Stimulated activated naive CD8-positive, alpha-beta T cell treated with anti-CD3 and anti-CD28 coated beads, Interleukin-15, amount 100 ng/mL, for 72 hours (primary cell): ENCODE measurements at places on chromosomes 4 and X.

- no peak for DNase-seq
These were observed 467.7 kb downstream of the IDS start for GRCh38 chrX:149037281-149037870.

DNA sequence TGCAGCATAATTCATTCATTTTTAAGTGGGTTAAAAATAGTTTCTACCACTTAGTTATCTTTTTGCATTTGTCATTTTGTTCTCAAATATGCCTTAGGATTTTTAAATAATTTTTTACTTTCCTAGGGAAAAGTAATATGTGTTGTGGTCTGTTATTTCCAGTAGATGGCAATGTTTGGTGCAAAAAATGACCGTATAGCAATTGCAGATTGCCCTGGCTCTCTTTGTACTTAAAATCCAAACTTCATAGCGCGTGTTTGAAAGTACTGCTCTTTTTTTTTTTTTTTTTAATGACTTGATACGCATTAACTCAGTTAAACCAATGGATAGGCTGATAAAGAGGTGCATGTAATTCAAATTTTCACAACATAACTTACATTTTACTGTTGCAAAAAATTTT lies 74.4 kb upstream of the RBMX start:
- no peak for DNase-seq

- peak; percentile 23 for DNase-seq
These were observed 128.4 kb upstream of the TBC1D9 start for GRCh38 chr4:140884431-140885058.

DNA sequence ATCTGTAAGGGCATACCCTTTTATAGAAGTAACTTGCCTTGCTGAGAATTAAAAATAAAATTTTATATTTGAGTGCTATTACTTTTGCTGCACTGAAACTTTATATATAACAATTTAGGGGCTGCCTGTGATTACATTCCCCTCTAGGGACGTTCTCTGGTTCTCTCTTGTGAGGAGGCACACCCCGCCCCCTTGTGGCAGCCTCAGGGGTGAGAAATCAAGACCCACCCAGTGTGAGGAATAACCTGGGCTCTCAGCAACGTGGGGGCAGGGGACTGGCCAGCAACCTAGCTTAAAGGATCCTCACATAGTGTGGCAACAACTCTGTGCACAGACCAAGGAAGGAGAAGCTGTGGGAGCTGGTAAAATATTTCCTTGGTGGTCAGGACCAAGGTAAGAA lies 43.7 kb downstream of the MAGEA9 start:
- peak; percentile 26 for DNase-seq

DNA sequence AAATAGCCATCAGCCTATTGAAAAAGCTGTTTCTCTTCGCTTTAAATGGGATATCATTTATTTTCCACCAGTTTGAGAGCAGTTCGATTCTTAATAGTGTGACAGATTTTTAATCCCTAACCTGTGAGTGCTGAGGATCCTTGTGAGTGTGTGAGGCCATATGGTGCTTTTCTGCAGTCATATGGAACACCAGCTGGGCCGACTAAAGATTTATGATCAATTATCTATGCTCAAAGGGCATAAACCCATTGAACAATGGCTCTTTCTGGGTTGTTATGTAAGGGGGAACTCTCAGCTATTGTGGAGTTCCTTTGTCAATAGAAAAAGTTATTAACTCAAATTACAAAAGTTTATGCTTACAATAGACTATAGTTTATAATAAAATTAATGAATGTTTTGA lies 1003.6 kb downstream of the FAT4 start:
- no peak for DNase-seq

DNA sequence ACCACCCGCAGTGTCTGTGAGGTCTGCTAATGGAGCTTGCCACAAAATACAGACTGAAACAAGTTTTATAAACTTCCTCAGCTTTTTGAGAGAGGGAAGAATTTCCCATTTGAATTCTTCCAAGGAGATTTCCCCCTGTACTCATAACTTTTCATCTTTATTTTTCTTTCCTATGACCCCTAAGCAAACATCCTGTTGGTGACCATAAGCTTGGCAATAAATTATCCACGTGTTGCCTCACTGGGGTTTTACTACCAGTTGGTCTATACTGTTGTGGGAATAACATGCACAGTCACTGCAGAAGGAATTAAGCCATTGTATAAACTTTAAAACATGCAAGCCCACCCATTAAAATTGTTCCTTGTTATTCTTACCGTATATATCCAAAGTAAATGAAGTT lies 86.2 kb downstream of the SLC39A8 start:
- no peak for DNase-seq

DNA sequence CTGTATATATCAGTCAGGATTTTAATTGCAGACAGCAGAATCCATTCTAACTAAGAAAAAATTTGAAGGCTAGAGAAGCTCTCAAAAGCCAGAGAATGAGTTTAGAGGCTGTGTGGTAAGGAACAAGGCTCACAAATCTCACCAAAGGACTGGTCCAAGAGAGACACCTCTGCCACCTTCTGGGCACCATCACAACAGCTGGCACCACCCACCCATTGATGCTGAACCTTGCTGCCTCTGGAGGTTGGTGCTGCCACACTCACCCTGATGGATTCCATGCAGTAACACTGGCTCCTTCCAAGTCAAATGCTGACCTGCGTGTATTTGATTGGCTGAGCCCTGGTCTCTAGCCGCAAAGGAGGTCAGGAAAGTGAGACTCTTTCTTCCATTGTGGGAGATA lies 100.8 kb downstream of the BEND2 start:
- DNase-seq, result no peak

GRCh38 chr4:75698162-75698962 lies 25.2 kb upstream of the G3BP2 start:
- DNase-seq, result peak; percentile 16

DNA sequence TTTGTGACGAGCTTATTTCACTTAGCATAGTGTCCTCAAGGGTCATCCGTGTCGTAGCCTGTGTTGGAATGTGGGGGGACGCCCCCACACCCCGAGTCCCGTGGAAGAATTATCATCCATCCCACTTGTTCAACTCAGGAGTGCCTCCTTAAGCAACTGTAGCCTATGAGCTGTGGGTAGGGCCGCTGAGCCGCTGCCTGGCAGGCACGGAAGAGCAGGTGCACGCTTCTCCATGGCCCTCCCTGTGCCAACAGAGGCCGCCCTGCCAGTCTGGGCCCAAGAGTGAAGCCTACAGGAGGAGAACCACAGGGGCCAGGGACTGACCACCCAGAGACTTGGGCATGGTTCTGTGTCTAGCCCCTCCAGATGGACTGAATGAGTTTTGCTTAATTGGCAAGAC lies 2.3 kb upstream of the RGS12 start:
- peak; percentile 7 for DNase-seq

DNA sequence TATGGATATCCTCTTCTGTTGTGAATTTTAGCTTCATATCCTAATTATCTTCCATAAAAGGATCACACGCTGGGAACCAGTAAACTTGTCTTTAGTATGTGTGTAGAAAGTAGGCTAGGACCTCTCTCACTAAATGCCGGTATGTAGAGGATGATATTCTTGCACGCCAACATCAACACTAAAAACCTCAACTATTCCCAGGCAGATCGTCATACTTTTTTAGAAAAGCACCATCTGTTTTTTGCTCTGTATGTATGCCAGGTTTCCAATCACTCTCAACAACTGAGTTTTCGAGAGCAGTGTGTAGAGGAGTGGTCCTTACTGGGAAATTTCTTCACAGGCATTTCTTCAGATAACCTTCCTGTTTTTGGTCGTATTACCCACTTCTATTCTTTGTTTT lies 283.6 kb downstream of the GALNTL6 start:
- no peak for DNase-seq

GRCh38 chr4:165324918-165325304 lies 2.6 kb upstream of the MSMO1 start:
- no peak for DNase-seq

- no peak for DNase-seq
These were observed 45.5 kb downstream of the TMEM144 start for GRCh38 chr4:158255727-158256324.

DNA sequence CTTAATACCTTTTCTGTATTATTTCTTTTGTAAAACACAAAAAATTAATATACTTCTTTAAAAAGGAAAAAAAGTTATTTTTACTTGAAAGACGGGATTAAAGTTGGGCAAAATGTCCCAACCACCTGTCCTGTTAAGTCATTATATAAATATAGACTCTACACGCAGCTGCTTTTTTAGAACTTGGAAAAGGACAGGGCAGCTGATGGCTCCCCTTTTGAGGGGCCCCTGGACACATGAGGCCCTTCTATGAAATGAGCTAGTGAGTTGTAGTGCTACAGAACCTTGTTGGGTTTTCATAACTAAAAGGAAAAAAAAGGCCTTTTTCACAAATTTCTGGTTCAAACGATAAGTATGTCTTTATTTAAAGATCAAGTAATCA lies 600 bp upstream of the BEX2 start:
- no peak for DNase-seq

DNA sequence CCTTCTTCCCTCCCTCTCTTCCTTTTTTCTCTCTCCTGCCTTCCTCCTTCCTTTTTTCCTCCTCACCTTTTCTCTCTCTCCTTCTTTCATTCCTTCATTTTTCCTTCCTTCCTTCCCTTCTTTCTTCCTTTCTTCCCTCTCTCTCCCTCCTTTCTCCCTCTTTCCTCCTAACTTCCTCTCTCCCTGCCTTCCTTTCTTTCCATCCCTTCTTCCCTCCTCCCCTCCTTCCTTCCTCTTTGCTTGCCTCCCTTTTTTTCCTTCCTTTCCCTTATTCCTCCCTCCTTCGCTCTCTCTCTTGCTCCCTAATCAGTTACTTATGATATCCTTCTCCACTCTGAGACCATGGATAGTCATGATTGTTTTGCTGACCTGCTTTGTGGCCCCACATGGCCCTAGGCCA lies 56.7 kb upstream of the PUDP start:
- no peak for DNase-seq

DNA sequence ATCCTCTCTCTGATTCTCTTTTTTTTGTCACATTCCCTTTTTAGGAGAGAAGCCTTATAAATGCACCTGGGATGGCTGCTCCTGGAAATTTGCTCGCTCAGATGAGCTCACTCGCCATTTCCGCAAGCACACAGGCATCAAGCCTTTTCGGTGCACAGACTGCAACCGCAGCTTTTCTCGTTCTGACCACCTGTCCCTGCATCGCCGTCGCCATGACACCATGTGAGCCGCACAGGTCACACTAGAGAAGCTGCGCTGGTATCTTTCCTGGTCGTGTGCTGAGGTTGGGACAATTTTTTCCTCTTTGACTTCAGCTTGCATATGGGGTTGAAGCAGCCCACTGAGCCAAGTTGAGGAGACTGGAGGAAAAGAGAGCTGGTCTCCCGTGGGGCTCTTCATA lies 52.1 kb downstream of the KLF8 start:
- no peak for DNase-seq

- DNase-seq, result no peak
These were observed 69.6 kb upstream of the C4orf50 start for GRCh38 chr4:6087669-6088341.

DNA sequence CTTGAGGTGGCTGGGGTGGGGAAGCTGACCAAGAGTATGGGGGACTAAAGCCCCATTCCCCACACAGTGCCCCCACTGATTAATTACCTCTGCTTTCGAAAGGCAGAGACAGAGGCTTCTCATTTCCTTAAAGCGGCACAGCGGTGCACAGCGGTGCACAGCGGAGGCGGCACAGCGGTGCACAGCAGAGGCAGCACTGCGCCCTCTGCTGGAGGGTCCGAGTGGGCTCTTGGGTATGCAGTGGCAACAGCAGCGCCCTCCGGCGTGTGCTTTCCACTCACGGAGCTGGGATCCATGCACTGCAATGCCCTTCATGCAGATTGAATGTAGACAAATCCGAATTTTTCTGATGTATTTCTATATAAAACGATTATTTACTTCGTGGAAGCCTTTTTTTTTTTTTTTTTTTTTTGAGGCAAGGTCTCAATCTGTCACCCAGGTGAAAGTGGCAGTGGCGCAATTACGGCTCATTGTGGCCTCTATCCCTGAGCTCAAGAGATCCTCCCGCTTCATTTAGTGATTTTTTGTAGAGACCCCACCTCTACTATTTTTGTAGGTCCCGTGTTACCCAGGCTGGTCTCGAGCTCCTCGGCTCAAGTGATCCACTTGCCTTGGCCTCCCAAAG lies 19.7 kb upstream of the PRPS2 start:
- peak; percentile 62 for DNase-seq

GRCh38 chrX:136759968-136760367 lies 20.8 kb downstream of the ARHGEF6 start:
- DNase-seq, result no peak

- DNase-seq, result no peak
These were observed 24.3 kb downstream of the GRSF1 start for GRCh38 chr4:70815370-70815769.

DNA sequence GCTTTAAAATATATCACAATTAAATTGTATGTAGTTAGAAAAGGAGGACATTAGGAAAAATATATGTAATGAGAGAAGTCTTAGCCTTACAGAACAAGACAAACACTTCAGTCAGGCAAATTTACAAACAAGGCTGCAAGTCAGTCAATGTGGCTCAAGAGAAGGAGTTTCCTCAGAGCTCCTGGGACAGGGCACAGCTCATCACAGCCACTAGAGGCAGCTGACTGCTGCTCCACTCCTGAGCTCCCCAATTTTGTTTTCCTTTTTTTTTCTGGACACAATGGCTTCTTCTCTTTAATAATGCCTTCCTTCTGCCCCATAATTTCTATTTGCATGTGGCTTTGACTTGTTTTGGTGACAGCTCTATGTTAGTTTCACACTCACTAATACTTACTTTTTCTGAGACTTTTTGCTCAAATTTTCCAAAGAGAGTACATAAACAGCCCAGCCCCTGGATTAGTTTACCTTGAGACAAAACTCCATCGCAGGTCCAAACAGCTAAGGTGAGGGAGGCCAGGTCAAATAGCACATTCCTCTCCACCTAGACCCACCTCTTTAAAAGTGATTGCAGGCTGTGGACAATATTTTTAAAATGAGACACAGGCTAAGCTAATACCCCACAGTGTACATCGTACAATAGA lies 850.4 kb upstream of the FRG1 start:
- DNase-seq, result no peak

GRCh38 chr4:174742561-174742960 lies 86.5 kb downstream of the GLRA3 start:
- DNase-seq, result no peak

DNA sequence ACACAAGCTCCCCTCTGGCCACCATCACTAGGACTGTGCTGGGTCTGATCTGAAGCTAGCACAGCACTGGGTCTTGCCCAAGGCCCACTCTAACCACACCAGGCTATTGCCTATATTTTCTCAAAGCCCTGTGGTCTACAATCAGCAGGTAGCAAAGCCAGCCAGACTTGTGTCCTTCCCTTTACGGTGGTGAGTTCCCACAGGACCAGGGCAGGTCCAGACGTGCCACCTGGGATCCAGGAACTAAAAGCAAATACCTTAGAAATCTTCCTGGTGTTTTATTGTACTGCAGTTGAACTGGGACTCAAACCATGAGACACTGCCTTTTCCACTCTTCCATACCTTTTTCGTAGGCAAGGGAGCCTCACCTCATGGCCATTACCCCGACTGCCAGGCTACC lies 9.0 kb upstream of the MAGEC2 start:
- DNase-seq, result no peak

GRCh38 chrX:134512566-134512965 lies 52.6 kb downstream of the HPRT1 start:
- no peak for DNase-seq

- no peak for DNase-seq
These were observed 23.8 kb downstream of the COL25A1 start for GRCh38 chr4:109278594-109279031.

- no peak for DNase-seq
These were observed 37.9 kb downstream of the RUFY3 start for GRCh38 chr4:70759627-70760026.

GRCh38 chr4:167623241-167623572 lies 388.9 kb upstream of the SPOCK3 start:
- no peak for DNase-seq

GRCh38 chrX:137896123-137896522 lies 330.2 kb downstream of the ZIC3 start:
- DNase-seq, result no peak
